ENCODE measurements at places on chromosomes 13 and 19.

GRCh38 chr19:1567116-1567847 lies 843 bp downstream of the MEX3D start:
- no peak for DNase-seq

- peak; percentile 95 for DNase-seq
Measured at GRCh38 chr19:18831524-18832305, at the start of gene UPF1. Gene UPF1 (plus strand): TSS chr19:18831959. CDS start chr19:18832210, 251 bp downstream.

GRCh38 chr19:35044317-35045117 lies 3.0 kb downstream of the HPN start:
- peak; percentile 34 for DNase-seq

GRCh38 chr13:73730014-73730413 lies 404.2 kb downstream of the KLF12 start:
- DNase-seq: no peak

DNA sequence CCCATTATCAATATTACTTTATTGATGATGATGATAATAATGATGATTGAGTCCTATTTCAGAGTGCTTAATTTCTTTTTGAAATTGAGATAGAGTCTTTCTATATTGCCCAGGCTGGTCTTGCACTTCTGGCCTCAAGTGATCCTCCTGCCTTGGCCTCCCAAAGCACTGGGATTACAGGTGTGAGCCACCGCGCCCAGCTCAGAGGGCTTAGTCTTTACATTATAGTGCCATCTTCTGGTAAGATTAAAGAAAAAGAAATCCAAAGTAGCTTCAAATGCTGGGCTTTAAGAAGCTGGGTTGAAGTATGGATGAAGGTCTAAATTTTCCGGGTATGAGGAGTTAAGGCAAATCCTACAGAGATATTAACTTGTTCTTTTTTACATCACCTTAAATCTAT lies 3.4 kb upstream of the ZNF333 start:
- DNase-seq: no peak

GRCh38 chr13:91764527-91764926 lies 366.1 kb downstream of the GPC5 start:
- DNase-seq: no peak

DNA sequence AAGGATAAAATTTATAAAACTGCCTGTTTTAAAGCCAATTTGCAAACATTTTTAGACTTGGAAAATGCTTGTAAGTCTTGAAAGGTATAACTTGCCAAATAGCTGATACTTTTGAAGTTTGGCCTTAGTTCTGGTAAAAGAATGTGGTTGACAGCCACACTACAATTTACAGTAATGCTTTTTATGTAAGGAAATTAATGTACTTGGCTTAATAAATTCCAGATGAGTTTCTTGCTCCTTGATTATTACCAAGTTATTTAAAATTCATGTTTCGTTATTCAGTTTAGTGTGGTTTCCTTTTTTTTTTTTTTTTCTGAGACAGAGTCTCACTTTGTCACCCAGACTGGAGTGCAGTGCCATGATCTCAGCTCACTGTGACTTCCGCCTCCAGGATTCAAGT lies 14.9 kb downstream of the LMO7 start:
- DNase-seq: no peak

DNA sequence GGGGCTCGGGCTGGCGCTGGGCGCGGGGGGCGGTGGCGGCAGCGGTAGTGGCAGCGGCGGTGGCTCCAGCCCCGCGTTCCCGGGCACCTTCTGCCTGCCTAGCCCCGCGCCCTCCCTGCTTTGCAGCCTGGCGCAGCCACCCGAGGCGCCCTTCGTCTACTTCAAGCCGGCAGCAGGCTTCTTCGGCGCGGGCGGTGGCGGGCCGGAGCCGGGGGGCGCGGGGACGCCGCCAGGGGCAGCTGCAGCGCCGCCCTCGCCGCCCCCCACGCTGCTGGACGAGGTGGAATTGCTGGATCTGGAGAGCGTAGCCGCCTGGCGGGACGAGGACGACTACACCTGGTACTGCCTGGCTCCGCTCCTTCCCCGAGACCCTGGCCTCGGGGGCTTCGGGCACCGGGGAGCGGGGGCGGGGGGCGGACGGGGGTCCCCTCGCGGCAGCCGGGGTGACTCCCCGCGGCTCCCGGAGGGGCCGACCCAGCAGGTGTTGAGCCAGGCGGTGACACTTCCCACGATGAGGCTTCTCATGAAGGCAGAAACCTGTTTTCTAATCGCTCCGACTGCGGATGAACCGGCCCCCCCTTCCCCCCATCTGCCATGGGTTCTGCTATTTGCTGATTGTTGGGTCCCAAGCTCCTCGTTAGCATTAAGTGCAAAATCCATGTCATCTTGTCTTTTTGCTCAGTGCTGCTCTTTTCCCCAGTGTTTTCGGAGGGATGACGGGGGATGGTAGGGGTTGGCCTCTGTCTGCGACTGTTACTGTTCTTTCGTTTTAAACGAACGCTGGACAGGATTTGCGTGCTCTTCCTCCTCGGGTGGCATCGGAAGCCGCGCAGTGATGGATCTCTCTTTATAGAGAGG lies 943 bp downstream of the SLAIN1 start:
- peak; percentile 39 for DNase-seq

DNA sequence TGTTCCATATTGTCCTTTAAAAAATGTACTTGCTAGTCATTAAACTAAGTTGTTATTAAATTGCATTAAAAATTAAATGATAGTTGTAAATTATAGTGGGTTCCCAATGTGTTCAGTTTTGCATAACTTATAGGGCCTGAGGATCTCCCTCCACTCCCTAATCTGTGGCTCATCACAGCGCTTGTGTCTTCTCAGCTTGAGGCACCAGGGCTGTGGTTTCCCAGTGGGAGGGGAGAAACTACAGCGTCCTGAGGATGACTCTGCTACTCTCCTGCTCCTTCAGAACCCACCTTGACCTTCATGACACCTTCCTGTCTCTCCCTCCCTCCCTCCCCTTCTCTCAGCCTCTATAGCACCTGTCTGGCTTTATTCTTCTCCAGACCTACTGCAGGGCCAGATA lies 1.4 kb downstream of the SGCG start:
- DNase-seq: no peak

DNA sequence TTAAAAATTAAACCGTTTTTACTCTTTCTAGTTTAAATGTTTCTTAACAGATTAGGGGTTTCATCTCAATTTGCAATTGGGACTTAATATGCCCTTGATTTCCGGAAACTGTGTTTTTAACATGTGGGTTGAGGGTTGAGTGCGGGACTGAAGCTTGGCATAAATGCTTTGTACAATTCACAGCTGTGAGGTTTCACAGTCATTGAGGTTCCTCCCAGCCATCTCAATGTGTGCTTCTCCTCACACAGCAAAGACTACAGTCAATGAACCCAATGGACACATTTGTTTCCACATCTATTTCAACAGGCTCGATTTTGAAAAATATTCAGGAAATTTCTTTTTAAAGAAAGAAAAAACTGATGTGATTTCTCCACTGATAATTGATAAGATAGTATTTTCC lies 328.6 kb downstream of the TBC1D4 start:
- no peak for DNase-seq

GRCh38 chr19:28971513-28971912 lies 241.4 kb downstream of the UQCRFS1 start:
- DNase-seq: no peak

GRCh38 chr19:15305582-15306334 lies 26.6 kb downstream of the BRD4 start:
- no peak for DNase-seq

- no peak for DNase-seq
Measured at GRCh38 chr13:33740134-33740538, 77.8 kb upstream of the RFC3 start.

- no peak for DNase-seq
Measured at GRCh38 chr19:2805991-2806649, 13.5 kb upstream of the ZNF554 start.

- DNase-seq: no peak
Measured at GRCh38 chr13:89740994-89741685, 1606.3 kb upstream of the MIR17HG start.

- DNase-seq: no peak
Measured at GRCh38 chr13:36154567-36155291, 23.5 kb upstream of the DCLK1 start.

GRCh38 chr13:35954207-35954560 lies 177.0 kb downstream of the DCLK1 start:
- DNase-seq: no peak

DNA sequence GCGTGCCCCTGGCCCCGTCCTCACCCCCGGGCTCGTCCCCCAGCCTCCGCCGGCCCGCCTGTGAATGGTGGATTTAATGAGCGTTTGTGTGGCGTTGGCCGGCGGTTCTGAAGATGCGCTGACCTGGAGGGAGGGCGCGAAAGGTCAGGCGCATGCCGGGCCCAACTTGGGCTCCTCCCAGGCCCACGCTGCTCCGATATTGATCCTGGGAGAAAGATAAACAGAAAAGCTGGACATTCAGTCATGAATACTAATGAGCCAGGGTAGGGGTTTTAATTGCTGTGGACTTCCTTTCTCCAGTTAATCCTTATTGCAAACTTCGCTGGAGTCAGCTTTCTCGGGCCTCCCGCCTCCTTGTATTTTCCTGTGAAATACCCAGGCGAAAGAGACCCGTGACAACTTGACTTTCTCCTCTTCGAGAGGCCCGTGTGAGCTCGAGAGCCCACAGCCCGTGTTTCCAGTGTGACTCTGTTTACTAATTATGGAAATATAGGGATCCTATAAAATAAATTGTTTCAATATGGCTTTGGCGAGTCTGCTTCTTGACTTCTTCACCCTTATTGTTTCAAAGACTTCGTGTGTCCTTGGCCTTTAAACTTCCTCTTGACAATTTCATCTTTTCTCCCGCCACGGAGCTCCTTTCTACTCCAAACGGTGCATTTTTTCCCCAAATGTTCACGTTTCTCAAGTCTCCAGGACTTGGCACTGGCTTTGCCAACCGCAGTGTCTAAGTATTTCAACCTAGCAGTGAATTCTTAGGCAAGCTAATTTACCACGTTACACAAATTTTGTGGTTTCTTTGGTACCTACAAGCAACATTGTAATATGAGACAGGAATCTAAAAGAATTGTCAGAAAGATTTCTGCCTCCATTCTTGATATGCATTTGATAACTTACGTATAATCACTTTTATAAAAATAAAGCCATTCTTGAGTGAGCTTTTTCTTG lies 10.5 kb downstream of the ZIC2 start:
- no peak for DNase-seq

DNA sequence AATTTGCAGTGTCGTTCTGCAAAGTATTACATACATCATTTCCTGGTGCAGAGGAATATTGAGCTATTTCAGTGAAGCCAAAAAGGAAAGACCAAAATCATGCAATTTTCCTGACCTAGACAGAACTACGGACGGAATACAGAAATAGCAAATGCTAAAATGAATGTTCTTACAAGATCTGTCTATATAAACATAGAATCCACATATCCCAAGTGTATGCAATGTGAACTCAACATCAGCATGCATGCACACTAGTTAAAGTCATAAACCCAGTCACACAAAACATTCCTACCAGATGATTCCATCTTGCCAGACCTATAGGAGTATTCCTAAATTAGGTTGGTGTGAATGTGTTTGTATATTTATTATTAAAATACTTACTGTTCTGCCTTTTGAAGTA lies 383.7 kb upstream of the ZNF507 start:
- DNase-seq: no peak

DNA sequence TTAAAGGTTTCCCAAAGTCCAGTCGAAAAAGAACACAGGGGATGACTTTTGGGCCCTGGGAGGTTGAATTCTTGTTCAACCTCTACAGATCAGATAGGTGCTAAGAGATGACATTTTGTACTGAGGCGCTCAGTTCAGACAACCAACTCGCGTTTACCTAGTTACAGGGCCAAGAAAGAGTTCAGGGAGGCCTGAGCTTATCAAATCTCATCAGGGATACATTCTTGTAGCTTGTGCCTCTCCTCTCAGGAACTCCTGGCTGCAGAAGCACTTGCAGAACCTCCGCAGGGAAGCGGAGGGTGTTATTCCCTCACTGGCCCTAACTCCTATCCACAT lies 825 bp downstream of the ZNF776 start:
- DNase-seq: no peak

- no peak for DNase-seq
Measured at GRCh38 chr13:44120043-44120442, 240.3 kb downstream of the LACC1 start.

GRCh38 chr19:18772620-18773587 lies 18.2 kb downstream of the COMP start:
- DNase-seq: no peak

DNA sequence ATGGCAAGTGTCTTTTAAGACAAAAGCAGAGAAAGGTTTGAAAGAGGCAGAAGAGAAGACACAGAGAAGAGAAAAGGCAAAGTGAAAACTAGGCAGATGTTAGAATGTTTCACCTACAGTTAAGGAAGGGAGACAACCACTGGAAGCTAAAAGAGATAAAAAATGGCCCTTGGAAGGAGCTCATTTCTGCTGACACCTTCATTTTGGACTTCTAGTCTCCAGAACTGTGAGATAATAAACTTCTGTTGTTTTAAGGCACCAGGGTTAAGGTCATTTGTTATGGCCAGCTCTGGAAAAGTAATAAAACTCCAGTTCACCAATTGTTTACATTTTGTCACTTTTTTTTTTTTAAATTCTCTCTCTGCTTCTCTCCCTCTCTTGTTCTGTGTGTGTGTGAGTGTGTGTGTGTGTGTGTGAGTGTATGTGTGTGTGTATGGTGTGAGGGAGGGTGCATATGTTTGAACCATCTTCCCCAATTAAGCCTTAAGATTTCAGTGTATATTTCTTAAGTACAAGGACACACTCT lies 374.6 kb downstream of the DACH1 start:
- DNase-seq: no peak

GRCh38 chr19:45780146-45780447 lies 2.2 kb downstream of the DMPK start:
- DNase-seq: no peak

GRCh38 chr13:114149774-114150740 lies 17.6 kb upstream of the RASA3 start:
- no peak for DNase-seq

- no peak for DNase-seq
Measured at GRCh38 chr13:95197548-95197947, 103.7 kb downstream of the ABCC4 start.

GRCh38 chr13:74132152-74132775 lies 1.9 kb downstream of the KLF12 start:
- peak; percentile 20 for DNase-seq

DNA sequence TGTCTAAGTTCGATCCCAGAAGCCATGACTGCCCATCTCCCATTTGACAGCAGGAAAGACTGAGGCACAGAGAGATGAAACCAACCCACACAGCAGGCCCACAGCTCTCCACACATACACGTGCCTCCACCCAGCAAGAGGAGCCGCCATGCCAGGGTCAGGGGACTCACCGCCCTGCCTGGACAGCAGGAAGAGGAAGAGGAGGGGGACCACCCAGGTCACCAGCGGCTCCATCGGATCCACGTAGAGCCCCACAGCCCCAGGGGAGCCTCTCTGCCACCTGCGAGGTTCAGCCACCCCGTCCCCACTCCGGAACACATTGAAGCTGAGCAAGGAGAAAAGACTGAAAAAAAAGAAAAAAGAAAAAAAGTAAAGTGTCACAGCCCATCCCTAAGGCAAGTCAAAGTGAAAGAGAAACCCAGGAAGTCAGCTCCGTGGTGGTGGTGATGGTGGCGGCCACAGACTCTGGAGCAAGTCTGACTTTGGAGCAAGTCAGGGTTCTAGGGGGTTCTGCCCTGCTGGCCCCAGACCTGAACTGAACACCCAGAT lies at the start of gene IL12RB1:
Gene IL12RB1, minus strand, starts transcription at position 345 of the 549 bp plus-strand sequence. Its CDS starts 111 bp downstream, at position 234.
- peak; percentile 76 for DNase-seq

GRCh38 chr13:78689011-78689410 lies 30.1 kb upstream of the OBI1 start:
- DNase-seq: no peak

GRCh38 chr19:42386974-42387707 lies 3.0 kb downstream of the CNFN start:
- DNase-seq: peak; percentile 65
